Uterus (tissue), 4 donors: ENCODE measurements at places on chromosomes 2 and 18. TPM values are rescaled to one million over a fixed set of nuclear protein-coding genes. Genes with fewer than 3 reads are reported as not detected.
A peak's percentile ranks its signal among the peaks of the same experiment; 100 is the strongest.

The FRZB gene
- 5.1 TPM for total RNA-seq

The FBXO48 gene
- total RNA-seq = 0.55 TPM

The PKDCC gene
- 36.9 TPM for total RNA-seq

The ARHGEF4 gene
- 7.9 TPM for total RNA-seq

The SERPINB13 gene
- not detected for total RNA-seq

The NT5C1B gene
- not detected for total RNA-seq

The CNDP1 gene
- total RNA-seq = 0.24 TPM

DNA sequence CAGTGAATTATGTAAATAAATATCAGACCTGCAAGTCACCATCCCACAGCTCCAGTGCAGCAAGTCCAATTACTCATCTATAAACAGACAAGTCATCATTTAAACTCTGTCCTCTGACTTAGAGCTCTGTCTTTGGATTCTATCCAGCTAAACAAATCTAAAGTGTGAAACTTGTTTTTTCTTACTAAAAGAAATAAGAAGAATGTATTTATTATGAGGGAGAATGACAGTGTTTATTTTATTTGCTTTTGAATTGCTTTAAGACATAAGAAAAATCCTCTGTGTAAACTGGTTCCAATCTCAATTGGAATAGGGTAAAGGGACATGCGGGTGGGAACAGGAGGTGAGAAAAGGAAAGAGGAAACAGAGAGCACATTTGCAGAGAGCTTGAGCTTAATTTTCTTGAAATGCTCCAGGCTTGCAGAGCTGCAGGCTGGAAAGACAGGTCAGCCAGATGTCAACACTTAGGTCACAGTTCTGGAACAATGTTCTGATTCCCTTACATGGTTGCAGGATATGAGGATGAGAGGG is 355.8 kb downstream of the MEIS1 start:
- peak; percentile 63 for DNase-seq

DNA sequence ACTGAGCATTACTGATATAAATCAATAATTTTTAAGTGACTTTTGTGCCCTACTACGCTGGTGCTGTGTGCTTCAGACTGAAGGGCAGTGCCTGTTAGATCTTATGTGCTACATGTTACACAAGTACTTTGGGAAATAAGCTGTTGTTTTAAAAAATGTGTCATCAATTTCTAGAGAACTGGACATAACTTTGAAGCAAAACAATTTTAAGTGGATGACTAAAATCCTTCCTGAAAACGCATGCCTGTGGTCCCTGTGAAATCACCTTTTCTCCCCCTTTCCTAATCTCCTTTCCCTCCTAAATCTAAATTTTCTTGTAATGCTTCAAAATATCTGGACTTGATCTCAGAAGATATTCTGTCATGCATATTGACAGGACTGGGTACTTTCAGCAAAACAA is 7.1 kb upstream of the IL1RL1 start:
- DNase-seq = no peak

DNA sequence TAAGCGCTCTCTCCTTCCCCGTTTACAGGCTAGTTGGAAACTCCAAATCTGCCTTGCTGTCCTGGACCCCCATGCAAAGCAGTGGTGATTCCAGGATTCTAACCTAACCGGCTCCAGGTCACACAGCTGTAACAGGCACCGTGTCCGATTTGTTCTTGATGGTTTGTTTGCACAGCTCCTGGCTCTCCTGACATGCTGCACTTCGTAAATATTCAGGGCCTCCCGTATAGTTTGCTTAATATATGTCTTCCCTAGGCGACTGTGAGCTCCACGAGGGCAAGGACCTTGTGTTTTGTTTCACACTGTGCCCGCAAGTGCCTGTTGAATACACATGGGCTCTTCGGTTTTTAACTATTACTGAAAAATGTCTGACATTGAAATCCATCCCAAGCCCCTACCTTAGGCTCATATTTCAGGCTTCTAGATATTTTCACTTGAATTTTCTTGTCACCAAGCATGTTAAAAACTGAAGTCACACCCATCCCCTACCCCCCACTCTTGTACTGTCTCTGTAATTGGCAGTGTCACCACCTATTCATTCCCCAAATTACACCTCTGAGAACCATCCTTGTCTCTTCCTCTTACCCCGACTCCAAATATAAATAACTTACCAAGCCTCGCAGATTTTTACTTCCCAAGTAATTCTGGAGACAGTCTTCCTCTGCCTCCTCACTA is 1.0 kb upstream of the PUM2 start:
- no peak for DNase-seq

DNA sequence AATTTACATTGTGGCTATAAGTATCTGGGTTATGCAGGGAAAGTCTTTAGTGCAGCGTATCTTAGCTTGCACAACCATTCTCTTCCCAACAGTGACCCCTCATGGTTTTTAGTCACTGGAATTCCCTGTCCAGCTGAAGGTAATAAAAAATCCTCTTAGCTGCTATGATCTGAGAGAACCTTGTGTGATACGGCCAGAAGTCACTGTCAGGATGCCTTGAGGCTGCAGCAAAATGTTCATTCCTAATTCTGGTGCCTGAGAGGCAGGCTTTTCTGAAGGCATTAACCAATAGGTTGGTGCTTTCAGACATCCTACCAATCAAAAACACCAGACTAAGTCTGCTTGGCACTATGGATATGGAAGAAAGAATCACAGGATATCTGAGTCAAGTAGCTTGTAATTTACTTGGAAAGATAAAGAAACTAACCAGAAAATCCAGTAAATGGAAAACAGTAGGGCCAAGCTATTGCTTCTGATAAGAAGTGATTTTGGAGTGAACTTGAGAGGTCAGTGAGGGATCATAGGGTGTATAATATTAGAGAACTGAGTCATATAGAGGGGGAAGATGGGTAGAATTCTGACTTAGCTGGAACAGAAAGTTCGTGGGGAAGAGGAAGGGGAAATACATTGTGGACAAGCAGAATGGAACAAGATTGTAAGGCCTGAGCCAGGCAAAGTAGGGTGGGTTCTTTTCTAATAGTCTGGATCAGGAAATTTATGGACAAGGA is 89.0 kb upstream of the SLC14A2 start:
- peak; percentile 28 for DNase-seq

DNA sequence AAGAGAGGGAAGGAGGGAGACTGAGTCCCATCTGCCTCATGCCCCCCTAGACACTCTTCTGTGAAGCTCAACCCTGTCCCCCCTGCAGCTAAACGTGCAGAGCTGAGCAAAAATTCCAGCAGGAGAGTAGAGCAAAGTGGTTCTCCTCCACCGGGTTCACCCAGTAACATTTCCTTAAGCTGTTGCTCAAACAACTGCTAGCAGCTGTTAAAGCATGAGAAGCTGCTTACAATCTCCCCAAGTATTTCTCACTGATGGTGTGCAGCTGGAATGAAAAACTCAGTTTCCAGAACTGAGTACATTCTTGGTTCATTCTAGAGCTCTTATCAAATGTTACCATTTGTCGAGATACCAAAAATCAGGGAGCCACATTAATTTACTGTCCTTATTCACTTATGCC is 92.3 kb downstream of the STK39 start:
- no peak for DNase-seq

DNA sequence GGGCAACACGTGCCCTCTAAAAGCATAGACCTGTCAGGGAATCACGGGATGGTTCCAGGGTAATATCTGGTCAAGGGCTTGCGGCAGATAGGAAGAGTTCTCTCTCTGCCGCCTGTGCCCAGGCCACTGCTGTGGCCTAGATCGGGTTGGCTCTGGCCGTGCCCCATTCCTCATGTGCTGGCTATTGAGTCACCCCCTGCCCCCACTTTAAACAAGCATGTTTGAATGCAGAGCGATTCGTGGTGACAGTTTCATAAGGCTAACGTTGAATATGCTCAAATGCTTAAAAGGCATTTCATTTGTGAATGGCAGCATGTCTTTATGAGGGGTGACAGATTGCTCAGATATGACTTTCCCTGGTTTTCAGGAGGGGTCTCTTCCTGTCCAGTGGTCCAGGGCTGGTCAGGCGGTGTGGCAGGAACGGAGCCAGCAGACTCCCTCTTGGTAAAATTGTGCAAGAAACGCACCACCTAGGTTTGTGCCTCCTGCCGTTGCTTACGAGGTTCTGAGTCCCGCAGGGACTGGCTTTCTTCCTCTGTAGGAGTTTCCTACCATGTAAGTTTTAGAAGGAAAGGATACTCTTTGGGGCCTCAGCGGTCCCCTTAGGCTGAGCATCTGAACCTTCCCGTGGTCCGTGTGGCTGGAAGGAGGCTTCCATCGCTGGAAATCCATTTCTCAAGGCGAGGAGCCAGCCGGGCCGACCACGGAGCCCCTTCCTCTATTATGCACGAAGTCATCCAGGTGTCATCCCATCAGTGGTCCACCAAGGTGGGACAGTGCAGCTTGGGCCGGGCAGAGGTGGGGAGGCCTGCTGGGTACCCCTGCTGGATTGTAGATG is 50.2 kb downstream of the AGAP1 start:
- DNase-seq = no peak

- peak; percentile 40 for DNase-seq
Measured at GRCh38 chr2:240998995-240999791, 775 bp downstream of the SNED1 start.

- DNase-seq = no peak
Measured at GRCh38 chr2:109647636-109648035, 33.5 kb downstream of the SOWAHC start.

DNA sequence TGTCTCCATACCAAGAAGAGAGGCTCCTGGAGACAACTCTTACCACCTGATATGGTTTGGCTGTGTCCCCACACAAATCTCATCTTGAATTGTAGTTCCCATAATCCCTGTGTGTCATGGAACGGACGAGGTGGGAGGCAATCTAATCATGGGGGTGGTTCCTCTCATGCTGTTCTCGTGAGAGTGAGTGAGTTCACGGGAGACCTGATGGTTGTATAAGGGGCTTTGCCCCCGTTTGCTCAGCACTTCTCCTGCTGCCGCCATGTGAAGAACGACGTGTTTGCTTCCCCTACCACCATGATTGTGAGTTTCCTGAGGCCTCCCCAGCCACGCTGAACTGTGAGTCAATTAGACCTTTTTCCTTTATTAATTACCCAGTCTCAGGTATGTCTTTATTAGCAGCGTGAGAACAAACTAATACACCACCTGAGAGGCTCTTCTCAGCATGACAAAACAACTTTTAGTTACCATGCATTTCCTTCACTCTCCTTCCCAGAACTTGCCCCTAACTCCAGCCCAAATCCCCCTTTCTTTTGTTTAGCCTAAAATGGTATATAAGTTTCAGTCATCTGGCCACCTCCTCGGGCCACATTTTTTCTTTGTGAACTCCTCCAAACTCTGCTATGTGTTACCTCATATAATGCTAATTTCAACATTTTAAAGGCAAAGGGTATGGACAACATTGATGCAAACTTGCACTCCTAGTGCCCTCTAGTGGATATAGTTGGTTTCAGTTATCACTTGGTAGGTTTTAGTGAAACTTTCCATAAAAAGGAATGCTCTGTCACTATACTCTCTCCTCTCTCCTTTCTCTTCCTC is 58.6 kb upstream of the SLC25A52 start:
- DNase-seq = no peak

DNA sequence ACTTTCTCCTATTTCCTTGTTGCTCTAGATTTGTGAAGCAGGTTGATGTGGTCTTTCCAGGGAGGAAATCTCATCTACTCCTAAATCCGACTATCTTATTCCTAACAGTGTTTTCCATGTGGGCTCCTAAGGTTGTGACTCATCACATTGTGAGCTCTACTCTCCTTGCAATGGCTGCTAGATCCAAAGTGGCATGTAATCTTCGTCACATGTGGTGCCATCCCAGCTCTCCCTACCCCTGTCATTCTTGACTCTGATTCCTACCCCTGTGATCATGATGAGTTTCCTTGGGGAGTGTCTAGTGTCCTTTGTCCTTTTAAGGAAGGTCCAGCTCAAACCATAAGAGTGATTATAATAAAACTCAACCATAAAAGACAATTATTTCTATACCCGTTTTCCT is 47.3 kb upstream of the GULP1 start:
- DNase-seq = no peak

DNA sequence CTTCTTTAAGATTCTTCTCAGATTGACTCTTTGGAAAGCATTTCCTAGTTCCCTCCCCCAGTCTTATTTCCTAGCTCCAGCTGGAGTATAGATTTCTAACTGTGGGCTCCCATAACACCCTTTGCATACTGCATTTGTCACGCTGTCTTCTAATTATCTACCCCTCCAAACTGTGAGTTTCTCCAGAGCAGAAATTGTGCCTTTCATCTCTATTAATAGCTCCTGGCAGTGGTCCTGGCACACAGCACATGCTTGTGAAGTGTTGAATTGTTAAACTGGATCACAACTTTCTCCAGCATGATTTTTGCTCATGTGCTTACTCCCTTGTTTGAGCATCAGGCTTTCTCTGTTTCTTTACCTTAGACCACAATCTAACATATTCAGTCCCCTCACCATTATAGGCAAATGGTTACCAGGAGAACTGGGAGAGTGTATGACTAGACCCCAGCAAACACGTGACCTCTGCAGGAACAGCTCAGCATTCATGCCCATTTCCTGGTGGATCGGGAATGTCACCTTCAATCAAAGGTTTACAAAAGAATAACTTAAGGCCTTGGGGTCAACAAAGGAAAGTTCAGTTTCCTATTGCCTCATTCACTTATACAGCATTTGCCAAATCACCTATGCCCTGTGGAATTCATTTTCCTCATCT is 175.7 kb upstream of the TANK start:
- no peak for DNase-seq

GRCh38 chr2:171124541-171124940 is 36.2 kb downstream of the TLK1 start:
- DNase-seq = no peak

GRCh38 chr18:44033144-44033701 is 647.5 kb upstream of the SETBP1 start:
- no peak for DNase-seq

- DNase-seq = no peak
Measured at GRCh38 chr2:53028225-53028624, 739.4 kb upstream of the CHAC2 start.

- DNase-seq = no peak
Measured at GRCh38 chr2:96815326-96816126, 542 bp upstream of the CNNM3 start.

DNA sequence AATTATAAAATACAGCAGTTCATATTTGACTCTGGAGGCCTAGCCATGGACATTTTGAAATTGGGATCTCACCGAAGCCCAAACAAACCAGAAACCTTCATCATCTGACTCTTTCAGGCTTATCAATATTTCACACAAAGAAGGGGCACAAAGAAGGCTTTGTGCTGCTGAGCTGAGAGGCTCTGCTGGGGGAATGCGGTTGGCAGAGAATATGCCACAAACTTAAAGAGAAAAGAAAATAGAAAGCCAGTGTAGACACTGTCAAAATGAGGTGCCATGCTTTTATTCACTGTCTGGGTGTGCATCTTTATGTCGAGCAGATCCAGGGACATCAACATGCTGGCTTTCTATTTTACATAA is 162.6 kb downstream of the QPCT start:
- DNase-seq = no peak

DNA sequence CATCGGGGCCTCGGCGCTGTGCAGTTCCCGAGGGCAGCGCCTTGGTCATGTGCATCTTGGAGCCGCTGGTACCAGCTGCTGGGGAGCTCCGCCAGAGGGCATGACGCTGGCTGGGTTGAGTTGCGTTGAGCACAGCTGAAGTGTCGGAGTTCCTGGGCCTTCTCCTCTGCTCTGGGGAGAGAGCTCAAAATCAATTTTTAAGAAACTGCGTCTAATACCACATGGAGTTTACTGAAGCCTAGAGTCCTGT is 48.7 kb downstream of the GREB1 start:
- DNase-seq = no peak
